Cortex of kidney (tissue), 1 donor: ENCODE measurements at places on chromosomes 7 and 10.

- no peak for DNase-seq
Observed at GRCh38 chr7:12674861-12675260, 12.6 kb upstream of the ARL4A start.

GRCh38 chr7:134083766-134084487, 43.2 kb upstream of the LRGUK start:
- DNase-seq = no peak

DNA sequence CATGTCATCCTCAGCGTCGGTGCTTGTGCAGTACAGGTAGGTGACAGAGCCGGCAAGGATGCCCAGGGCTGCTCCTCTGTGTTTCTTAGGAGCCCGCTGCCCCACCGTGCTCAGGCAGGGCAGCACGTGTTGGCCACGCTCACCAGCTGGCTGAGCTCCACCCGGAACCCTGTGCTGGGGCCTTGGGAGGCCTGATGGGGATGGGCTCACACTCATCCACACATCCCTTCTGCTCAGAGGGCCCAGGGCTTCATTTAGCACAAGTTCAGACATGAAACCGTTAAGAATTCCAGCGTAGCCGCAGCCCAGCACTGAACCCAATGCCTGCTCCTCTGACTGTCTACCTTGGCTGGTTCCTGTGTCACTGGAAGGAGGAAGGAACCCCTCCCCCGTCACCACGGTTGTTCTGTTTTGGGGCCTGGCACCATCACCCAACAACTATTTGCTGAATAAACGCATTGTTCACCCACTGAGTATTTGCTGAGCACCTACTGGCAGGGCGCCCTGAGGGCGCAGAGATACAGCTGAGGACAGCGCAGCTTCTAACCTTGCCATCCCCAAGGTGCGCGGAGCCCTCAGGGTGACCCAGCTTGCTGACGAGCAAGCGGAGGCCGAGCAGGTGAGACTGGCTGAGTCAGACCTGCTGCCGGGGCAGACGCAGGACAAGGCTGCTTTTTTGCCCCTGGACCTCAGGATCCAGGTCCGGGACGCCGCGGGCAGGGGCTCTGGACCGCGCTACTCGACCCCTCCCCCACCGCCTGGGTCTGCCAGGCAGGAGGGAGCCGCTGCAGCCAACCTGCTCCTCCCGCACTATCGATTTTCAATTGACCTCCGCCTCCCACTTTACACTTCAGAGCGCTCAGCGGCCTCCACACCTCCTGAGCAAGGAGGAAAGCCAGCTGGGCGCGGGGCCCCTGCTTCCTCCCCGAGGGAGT, 50.6 kb upstream of the RET start:
- DNase-seq = no peak

DNA sequence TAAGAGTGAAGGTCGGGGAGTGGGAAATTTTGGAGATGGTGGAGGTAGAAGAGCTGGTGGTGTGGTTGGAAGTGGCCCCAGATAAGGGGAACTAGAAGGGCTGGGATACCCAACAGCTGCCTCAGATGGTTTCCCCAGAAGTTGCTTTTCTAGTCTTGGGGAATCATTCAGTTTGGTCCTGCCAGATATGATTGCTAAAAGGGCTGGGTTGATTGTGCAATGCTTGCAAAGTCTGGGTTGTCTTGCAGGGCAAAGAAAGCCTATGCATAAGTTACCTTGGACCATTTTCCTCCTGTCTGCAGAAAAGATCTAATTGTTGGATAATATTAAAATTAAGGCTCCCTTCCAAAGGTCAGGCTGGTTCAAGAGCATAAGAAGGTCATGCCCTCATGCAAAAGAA, 213.8 kb upstream of the ZNF804B start:
- DNase-seq = no peak

DNA sequence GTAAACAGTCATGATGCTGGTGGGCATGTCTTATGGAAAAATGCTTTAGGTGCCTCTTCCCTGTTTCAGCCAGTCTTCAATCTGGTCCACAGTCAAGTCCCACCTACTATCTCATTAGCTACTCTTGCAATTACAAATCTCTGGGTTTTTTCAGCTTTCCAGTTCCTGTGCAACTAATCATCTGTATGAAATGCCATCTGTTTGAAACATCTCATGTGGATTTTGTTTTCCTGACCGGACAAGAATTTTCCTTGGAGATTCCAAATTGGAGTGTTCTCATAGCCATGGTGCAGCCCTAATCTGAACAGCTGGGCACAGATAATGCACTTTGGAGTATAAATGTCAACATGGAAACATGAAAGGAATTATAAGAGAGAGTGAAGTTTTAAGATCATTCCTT, 41.3 kb upstream of the CALN1 start:
- no peak for DNase-seq

GRCh38 chr10:93570383-93570782, 3.9 kb downstream of the FFAR4 start:
- no peak for DNase-seq

- no peak for DNase-seq
Observed at GRCh38 chr10:133285217-133285616, 8.5 kb upstream of the ADAM8 start.

DNA sequence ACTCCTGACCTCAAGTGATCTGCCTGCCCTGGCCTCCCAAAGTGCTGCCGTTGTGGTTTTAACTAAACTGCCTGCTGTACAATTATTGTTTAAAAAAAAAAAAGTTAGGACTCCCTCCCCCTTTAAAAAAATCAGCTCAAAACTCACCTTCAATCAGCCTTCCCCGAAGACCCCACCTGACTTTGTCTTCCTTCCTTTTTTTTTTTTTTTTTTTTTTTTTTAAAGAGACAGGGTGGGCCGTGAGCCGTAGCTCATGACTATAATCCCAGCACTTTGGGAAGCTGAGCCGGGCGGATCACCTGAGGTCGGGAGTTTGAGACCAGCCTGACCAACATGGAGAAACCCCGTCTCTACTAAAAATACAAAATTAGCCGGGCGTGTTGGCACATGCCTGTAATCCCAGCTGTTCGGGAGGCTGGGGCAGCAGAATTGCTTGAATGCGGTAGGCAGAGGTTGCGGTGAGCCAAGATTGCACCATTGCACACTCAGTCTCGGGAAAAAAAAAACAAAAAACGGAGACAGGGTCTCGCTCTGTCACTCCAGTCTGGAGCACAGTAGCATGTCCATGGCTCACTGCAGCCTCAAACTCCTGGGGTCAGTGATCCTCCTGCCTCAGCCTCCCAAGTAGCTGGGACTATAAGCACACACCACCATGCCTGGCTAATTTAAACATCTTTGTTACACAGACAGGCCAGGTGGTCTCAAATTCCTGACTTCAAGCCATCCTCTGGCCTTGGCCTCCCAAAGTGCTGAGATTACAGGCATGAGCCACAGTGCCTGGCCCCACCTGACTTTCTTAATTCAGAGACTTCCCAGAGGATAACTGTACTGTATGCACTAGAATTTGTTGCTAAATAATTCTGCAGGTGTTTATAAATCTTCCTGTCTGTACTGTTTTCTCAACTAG, 3.2 kb downstream of the FIS1 start:
- no peak for DNase-seq

DNA sequence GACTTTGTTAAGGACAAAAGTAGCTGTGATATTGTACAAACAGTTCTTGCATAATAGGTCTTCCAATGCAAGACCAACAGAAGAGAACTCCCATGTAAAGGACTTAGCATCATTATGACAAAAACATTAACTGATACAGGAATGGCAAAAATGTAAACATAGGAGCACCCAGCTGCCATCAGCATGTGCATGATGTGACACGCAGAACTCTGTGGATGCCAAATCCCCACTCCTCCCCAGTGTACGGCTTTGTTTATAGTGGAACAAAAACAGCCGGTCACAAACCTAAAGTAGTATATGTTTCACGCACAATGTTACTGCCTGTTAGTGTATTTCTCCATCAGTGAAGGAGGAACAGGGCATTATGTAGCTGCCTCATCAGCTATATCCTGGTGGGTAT, 316.0 kb upstream of the AOAH start:
- no peak for DNase-seq

DNA sequence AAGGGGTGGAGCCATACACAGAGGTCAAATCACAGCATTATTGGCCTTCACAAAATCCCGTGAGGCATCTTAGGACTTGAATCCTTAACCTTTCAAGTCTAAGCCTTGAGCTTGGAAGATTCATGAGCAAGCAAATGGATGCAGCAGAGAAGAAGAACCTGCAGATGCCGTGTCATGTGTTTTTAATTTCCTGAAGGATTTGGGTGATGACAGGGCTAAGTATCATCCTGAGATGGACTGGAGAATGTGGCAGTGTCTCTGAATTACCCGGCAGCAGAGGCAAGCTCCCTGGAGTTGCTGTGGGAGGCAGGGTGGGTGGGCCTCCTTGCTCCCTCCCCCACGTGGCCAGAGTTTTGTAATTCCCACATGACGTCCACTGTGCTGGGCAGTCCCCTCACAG, 50.8 kb downstream of the GCC1 start:
- DNase-seq = no peak
